Uterus (tissue), 4 donors: ENCODE measurements at places on chromosomes 13 and 19.
A peak's percentile ranks its signal among the peaks of the same experiment; 100 is the strongest.

- DNase-seq, result no peak
Observed at GRCh38 chr19:57633832-57634131, 814 bp downstream of the ZNF211 start.

DNA sequence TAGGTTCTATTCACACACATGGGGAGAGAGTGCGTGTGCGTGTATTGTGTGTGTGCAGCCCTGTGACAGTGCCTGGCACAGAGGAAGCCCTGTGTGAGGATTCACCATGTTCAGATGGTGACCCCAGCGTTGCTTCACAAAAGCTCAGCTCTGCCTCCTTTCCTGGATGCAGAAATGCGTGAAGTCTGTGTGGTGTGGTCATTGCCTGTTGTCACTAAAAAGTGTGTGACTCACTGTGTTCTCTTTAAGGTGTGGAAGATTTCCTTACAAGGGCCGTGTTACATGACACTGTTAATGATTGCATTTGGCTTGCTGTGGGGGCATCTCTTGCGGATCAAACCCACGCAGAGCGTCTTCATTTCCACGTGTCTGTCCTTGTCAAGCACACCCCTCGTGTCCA is 19.5 kb upstream of the DCUN1D2 start:
- no peak for DNase-seq

GRCh38 chr19:15249972-15250639 is 17.9 kb upstream of the EPHX3 start:
- DNase-seq, result peak; percentile 78

DNA sequence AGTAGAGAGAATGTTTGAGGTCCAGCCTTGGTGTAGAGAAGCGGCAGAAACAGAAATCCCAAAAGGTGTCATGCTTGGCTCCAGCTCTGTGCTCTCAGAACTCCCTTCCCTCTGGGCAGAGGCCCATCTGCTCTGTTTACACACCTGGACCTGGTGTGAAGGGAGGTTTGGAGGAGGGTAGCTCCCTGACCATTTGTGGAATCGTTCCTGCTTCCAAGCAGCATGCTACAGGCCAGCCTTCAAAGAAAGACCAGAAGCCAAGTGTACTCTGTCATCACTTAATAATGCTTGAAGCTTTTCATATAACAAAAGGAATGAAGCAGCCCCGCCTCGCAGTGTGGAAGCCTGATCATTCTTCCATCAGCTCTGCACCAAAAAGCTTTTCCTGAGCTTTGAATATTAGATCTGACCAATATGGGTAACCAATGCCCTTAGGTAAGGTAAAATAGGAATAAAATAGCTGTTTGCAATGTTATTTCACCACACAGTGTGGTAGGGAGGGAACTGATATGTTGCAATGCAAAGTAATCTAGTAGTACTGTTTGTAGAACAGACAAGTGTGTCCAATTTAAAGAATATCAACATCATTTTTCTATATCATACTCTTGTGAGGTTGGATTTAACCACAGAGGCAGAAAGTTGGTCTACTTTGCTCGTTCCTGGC is 63.3 kb downstream of the ZIC5 start:
- no peak for DNase-seq

DNA sequence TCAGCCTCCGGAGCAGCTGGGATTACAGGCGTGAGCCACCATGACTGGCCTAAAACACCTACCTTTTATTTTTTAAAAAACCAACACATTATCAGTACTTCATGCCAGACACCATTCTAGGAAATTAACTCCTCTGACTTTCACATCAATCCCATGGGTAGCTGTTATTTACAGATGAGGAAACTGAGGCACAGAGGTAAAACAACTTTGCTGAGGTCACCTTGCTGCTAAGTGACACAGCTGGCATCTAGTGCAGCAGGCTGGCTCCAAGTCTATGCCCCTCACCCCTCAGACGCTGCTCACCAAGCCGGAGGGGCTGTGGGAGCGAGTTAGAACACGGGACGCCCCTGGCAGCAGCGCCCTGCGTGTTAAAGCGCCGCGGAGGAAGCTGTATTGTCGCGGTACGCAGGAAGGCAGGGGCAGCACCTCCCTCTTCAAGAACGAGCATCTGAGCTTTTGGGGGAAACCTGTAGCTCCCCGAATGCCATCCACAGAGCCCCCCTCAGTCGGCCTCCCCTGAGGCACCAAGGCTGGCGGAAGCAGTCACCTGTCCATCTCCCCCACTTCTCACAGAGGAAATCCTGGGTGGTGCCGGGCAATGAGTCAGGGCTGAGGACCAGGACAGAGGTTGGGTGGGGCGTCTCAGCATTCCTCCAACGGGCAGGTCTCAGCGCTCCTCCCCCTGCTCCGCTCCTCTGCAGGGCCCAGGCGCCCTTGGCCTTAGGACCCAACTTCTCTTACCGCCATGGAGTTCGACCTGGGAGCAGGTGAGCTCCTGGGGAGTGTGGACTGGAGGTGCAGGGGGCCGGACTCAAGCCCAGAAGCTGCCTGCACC is at the start of gene C19orf33:
Gene C19orf33 (plus strand): TSS at position 735 of the 835 bp plus-strand sequence. CDS start 11 bp downstream, at position 746.
- DNase-seq, result no peak

- DNase-seq, result no peak
Observed at GRCh38 chr13:106520251-106521054, 15.0 kb downstream of the EFNB2 start.

- DNase-seq, result no peak
Observed at GRCh38 chr13:44012910-44013757, 133.4 kb downstream of the LACC1 start.

DNA sequence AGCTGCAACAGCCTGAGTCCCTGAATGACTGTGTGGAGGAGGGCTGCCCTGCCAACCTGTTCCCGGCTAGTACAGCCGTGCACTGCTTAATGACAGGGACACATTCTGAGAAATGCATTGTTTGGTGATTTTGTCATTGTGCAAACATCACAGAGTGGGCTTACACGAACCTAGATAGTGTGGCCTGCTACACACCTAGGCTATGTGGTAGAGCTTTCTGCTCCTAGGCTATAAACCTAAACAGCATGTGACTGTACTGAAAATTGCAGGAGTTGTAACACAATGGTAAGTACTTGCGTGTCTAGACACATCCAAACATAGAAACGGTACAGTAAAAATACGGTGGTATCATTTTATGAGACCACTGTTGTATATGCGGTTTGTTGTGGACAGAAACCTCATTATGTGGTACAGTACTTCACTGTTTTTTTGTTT is 35.0 kb downstream of the VASP start:
- no peak for DNase-seq

DNA sequence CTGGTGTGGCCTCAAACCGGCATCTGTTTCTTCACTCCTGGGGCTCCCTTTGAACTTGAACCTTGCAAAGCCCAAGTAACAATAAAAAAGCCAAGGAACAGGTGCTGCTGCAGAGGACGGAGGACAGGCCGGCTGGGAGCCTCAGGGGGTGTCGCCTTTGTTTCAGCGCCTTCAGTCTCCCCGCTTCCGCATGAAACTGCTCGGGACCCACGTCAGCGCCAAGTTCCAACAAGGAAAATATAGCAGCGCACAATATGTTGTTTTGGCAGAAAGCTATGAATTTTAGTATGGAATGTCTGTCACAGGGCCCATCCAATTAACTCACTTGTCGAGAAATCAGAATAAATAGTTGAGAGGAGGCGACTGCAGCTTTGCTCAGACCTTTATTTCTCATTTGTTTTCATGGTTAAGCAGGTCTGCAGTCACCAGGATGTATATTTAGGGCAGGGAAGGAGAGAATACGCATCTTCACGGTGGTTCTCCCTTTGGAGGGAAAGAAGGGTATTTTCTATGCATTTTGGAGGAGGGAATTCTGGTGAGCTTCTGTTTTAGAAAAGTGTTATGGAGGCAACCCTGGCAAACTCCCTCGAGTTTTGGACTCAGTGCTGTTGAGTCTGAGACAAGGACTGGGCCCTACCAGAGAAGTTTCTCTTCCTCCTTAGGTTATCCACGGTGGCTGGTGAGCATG is 34.3 kb upstream of the MEDAG start:
- DNase-seq, result no peak

DNA sequence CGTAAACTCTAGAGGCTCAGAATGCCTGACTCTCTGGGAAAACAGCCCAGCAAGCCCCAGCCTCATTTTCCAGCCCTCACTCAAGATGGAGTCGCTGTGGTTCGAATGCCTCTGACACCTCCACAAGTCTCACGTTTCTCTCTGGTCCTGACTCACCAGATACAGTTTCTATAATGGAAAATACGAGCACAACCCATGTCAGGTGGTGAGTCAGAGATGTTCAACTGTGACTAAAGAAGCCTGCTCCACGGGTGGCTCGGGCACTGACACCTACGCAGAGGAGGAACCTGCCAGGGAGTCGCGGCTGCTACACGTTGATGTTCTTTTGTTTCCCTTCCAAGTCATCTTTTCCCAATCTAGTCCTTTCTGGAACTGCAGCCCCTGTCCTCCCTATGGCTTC is 87.1 kb upstream of the STK24 start:
- no peak for DNase-seq

DNA sequence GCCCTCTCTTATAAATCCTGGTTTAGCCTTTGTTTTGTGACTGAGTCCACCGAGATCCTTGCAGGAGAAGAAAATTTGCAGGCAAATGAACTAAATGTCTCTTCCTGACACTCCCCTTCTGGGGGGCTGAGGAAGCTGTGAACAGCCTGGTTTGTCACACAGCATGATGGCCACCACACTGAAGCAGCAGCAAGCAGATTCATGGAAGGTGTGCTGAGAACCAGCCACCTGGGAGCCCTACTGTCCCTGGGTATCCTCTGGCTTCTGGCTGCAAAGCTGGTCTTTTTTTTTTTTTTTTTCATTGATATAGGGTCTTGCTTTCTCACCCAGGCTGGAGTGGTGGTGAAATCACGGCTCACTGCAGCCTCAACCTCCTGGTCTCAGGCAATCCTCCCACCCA is 11.2 kb downstream of the MRPS12 start:
- no peak for DNase-seq

- no peak for DNase-seq
Observed at GRCh38 chr13:50626101-50626547, 217.4 kb downstream of the DLEU7 start.

- DNase-seq, result peak; percentile 19
Observed at GRCh38 chr13:80716610-80717081, 375.7 kb upstream of the SPRY2 start.

DNA sequence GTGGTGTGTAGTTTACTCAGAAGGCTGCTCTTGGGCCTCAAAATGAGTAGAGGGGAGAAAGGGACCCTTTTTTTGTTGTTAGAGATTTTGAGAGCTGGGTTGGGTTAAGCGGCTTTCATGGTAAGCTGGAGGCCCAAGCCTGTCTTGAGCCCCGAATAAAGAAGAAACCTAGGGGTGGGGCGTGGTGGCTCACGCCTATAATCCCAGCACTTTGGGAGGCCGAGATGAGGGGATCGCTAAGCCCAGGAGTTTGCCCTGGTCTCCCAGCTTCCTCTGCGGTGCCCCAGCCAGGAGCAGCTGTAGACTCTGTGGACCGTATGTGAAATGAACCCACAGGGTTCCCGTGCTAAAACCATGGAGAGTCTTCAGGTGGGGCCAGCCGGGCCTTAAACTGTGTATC is 56.1 kb downstream of the KDM4B start:
- DNase-seq, result no peak

DNA sequence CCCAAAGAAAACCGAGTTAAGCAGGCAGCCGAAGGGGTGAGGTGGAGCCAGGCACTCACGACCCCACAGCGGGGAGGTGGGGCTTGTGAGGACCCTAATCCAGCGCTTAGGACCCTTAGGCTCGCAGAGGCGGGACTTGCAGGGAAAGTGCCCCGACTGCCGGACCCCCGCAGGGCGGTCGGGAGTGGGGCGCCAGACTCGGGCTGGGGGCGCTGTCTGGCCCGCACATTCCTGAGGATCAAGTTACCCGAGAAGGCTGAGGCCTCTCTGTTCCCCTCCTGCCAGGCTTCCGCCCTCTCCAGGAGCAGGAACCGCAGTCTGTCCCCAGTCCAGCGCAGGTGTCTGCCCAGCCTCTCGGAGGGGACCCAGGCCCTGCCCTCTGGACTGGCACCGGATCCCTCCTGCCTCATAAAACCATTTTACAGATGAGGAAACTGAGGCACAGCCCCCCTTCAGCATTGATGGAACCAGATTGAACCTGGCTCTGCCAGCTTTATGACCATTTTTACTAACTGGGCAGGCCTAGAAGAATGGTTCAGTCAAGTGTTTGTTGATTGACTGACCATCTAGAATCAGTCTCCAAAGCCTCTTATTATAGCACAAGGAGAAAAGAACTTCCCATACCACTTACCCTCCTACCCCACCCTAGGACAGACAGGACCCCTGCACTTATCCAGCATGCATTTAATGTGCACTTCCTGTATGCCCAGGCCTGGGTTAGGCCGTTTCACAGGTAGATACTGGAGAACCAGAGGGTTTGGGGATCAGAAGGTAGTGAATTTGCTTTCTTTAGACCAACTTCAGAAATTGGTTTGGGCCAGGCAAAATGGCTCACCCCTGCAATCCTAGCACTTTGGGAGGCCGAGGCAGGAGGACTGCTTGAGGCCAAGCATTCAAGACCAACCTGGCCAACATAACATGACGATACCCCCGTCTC is 6.7 kb upstream of the JUND start:
- no peak for DNase-seq
